CD4-positive, alpha-beta T cell treated with Interleukin-4 for 4 hours (primary cell): ENCODE measurements at places on chromosomes 12 and 14.

DNA sequence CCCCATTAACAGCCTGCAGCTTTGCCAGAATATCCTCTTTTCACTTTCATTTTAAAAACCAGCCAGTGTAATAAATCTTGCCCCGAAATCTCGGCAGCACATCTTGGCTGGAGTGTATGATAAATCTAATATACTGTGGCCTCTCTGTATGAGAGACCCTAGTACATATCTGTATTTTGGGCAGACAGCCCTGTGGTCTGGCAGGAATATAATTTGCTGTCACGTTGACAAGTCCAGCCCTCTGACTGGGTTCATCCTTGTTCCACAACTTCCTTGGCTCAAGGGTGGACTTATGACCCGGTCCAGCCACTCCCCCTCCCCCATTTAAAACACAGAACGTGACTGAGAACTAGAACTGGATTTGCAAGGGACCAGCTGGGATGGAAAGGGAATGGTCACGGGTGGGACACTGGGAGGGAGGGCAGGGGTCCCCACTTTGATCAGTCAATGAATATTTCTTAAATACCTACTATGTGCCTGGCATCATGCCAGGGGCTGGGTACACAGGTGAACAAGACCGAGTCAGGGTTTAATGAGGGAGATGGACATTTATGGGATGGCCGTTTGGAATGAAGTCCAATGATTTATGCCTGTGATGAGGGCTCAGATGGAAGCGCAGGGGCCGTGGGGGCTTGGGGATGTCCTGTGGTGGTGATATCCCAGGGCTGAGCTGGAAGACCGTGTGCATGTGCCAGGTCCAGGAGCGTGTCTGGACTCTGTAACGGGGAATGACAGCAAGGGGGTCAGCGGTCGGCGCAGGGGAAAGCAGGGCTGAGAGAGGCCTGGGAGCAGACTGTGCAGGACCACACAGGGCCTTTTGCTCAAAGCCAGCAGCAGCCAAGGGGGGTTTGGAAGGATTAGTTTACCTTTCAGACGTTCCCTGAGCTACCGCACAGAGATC, 190.5 kb downstream of the PHETA1 start:
- no peak for DNase-seq

DNA sequence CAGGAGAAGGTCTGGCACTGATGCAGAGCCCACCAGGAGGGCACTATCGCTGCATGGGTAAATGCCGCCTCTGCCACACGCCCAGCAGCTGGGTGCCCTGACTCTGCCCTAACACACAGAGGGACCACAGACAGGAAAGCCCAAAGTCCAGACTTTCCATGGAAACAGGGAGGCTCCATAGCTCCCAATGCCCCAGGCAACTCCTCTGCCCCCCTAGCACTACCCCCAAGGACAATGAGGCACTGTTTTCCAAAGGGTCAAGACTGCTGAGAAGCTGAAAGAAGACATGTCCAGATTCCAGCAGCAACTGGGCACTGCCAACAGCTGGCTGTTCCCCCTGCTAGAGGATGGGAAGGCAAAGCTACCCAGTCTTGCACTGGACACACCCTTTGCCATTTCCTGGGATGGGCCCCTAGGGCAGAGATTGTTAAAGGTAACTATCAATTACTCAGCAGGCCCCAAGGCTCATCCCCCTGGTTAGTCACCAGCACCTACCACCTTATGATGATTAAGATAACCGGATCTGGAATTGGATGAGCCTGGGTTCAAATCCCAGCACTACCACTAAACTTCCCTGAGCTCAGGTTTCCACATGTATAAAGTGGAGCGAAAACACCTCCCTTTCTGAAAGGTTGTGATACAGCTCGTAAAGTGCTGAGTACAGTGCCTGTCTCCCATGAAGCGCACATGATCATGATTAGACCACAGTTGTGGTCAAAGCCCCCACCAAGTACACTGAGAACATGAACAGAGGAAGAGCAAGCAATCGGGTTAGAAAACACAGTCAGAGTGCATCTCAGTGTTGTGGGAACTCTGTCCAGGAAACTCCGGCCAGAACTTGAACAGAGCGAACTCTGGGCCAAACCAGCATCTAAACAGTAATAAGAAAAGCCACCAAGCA, 3.3 kb downstream of the PXN start:
- DNase-seq, result peak; percentile 37

DNA sequence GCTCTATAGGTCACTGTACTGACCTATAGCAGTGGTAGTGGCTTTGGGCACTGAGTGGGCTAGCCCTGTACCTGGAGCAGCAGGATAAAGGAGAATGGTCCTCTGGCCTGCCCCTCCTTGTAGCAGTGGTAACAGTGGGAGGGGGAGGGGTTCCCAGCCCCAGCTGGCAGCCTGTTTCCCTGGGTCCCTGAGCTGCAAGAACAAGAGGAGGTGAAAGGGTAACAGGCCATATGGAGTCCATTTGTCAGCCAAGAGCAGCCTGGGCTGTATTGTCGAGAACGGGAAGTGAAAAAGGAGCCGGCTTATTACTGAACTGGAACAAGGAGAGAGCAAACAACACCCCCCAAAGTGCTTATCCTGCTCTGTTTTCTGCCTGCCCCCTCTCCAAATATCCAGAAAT, 73.8 kb upstream of the SRSF5 start:
- no peak for DNase-seq

- DNase-seq, result no peak
Observed at GRCh38 chr12:14272956-14273912, 92.2 kb upstream of the ATF7IP start.

DNA sequence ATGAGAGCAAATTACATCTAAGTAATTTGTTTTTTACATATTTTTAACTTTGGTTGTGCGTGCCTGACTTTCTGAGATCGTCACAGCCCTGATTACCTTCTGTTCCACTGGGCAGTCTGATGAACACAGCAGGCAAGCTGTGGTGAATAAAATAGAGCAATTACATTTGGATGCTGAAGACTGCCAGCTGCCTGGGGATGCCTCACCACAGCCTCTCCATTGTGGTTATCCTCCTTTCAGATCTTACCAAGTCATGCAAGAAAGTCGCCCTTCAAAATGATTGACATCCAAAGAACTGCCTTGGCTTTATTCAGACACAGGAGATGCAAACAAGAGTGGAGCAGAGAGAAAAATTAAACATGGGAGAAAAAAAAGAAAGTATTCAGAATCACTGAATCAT, 456.6 kb upstream of the TMPO start:
- DNase-seq, result no peak

GRCh38 chr12:112096070-112096469, 12.5 kb downstream of the NAA25 start:
- DNase-seq, result no peak

DNA sequence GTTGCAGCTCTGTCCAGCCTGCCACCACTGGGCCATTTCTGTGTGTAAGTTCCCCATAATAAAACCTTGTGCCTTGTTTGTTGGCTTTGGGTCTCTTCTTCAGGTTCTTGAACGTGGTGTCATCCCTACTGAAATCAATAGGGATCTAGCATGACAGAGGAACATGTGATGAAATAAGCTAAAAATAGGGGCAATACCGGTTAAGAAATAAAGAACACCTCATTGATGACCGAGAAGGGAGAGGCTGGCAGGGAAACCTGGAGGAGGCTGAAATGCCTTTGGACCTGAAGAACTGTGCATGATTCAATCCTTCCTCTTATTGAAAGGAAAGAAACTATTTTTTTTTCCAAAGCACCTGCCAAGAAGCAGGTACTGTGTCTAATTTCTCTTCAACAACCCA, 172.3 kb downstream of the PPM1H start:
- no peak for DNase-seq

DNA sequence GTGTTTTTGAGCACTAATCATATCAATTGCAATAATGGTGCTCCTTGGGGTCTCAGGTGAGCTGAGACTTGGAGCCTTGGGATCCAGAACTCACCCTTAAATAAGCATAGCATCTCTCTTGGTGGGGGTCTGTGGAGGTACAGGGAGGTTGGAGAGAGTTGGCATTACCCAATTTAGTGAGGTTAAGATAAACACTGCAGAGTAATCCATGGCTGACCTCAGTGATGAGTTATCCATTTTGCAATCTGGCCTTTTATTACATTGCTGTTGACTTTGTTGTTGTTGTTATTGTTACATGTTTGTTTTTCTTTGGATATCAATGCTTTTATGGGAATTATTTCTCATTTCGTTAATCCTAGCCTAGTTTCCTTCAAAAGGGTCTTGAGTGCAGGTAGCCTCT, 373.3 kb downstream of the NRXN3 start:
- no peak for DNase-seq

DNA sequence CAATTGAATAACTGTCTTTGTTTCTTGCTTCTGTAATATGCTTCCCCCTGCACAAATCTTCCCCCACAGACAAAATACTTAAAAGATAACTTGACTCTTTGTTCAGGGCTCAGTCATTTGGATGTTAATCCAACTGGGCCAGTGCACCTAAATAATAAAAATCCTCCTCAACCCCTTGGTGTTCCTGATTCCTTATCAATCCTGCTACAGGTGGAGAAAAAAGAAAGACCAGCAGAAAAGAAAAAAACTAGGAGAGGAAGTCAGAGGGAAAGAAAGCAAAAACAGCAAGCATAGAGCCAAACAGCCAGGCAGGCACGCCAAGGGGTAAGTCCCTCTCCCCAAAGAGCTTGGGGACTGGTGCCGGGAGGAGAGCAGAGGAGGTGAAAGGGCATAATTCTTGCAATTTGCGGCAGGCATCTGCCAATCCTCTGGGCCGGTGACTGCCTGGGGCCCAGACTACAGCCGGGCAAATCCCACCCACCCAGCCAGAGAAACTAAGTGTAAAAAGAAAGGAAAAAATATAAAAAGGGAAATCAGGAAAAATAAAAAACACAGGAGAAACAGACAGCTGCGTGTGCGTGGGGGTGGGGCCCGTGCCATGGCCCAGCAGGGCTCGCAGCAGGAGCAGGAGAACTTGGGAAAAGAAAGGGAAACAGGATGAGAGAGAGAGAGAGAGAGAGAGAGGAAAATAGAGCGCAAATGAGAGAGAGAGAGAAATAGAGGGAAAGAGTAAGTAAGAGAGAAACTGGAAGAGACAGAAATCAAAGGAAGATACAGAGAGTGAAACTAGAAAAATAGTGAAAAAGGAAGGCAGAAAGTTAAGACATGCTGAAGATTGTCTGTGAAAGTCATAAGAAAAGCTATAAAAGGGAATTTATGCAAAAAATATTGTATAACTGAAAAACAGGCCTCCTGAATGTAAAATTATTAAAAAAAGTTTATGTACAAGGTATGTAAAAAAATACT, 21.4 kb downstream of the KLRK1 start:
- DNase-seq, result no peak

DNA sequence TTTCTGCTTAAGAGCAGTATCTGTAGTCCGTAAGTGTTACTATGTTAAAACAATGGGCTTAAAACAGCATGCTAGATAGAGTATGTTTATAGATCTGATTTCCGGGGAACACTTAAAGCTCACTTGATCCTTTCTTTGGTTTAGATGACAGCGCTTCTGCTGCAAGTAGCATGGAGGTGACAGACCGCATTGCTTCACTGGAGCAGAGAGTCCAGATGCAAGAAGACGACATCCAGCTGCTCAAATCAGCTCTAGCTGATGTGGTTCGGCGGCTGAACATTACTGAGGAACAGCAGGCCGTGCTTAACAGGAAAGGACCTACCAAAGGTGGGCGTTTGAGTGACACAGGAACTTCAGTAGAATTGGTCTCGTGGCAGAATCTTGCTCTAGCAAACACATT, 57.5 kb downstream of the EML1 start:
- no peak for DNase-seq

DNA sequence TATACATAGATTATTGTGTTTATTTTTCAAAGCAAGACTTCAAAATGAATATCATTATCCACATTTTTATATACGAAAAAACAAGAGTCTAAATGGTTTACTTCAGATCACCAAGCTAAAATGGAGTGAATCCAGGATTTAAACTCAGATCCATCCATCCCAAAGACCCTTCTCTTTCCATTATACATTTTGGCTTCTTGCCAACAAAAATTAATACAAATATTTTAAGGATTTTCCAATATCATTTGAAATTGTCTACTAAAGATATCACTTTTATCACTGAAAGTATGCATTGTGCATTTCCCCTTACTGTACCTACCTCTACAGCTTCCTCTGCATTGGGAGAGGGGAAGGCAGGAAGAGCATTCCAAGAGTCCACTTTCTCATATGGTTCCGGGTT, 541.2 kb downstream of the RPS29 start:
- DNase-seq, result no peak

DNA sequence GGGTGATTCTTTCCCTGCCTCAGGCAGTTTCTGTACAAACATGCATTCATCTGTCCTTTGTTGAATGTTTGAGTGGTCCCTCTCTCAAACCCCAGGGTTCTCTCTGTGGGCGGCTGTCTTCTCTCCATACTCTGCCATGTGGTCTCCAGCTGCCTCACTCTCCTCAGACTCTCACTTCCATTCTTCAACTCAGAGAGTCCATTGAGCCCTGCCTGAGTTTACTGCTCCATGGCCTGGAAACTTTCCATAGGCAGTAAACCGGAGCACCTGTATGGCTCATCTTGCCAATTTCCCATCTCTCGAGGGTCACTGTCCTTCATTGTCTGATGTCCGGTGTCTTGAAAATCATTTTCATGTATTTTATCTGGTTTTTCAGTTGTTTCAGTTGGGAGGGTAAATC, 11.3 kb downstream of the C14orf132 start:
- DNase-seq, result no peak

GRCh38 chr14:61372842-61373555, 51.6 kb downstream of the PRKCH start:
- DNase-seq, result no peak

- no peak for DNase-seq
Observed at GRCh38 chr12:132351751-132352495, 22.5 kb upstream of the GALNT9 start.

DNA sequence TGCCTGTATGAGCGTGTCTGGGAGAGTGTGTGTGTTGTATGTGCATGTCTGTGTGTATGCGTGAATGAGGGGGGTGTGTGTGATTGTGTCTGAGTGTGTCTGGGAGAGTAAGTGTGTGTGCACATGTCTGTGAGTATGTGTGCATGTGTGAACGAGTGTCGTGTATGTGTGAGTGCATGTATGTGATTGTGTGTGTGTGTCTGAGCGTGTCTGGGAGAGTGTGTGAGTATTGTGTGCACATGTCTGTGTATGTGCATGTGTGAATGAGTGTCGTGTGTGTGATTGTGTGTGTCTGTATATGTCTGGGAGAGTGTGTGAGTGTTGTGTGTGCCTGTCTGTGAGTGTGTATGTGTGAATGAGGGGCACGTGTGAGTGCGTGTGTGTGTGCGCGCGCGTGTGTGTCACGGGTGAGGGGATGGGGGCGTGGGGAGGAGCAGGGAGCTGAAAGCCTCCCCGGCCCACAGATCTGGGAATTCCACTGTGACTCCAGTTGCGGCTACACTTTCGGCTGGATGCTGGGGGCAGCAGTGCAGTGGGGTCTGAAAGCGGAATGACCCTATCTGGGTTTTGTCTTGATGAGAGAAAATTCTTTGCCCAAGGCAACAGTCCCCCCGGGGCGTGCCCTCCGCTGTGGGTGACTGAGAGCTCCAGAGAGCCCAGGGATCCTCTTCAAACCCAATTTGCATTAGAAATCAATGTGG, 138.1 kb upstream of the MED13L start:
- DNase-seq, result no peak

GRCh38 chr12:53011889-53012288, 5.6 kb downstream of the EIF4B start:
- no peak for DNase-seq

DNA sequence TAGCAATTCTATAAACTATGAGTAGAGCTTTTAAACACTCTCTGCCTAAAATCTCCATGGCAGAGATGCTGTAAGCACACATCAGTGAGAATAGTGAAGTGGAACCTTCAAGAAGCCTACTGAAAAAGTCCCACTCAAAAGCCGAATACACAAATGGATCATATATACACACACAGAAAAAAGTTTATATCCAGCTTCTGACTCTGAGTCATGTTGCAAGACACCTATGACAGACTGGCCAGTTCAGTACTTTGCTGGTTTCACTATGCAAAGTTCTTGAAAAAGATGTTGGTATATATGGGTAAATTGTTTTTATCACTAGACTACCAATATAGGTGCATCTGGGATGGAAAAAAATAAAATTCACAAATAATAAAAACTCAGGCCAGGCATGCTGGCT, 126.1 kb downstream of the KCNK10 start:
- DNase-seq, result no peak
